Motor neuron (in vitro differentiated cells): ENCODE measurements at places on chromosomes 13 and 19.
A peak's percentile ranks its signal among the peaks of the same experiment; 100 is the strongest.

- ATAC-seq: no peak
Measured at GRCh38 chr13:110430391-110431336, 123.6 kb downstream of the COL4A2 start.

DNA sequence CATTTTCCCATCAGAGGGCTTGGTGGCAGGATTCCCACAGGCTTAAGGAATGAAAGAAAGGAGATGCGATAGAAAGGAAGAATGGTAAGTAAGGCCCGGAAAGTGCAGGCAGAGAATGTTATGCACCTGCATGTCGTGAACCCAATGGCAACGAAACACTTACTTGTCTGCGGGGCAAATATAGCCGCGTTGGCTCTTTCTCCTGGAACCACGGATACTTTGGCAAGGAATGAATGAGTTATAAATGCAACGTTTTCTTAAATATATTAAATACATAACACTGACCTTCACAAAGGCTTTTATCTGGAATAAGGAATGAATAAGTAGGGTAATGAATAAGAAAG is 192.1 kb downstream of the KATNAL1 start:
- no peak for ATAC-seq

- no peak for ATAC-seq
Measured at GRCh38 chr13:56530096-56530495, 610.6 kb upstream of the PRR20A start.

DNA sequence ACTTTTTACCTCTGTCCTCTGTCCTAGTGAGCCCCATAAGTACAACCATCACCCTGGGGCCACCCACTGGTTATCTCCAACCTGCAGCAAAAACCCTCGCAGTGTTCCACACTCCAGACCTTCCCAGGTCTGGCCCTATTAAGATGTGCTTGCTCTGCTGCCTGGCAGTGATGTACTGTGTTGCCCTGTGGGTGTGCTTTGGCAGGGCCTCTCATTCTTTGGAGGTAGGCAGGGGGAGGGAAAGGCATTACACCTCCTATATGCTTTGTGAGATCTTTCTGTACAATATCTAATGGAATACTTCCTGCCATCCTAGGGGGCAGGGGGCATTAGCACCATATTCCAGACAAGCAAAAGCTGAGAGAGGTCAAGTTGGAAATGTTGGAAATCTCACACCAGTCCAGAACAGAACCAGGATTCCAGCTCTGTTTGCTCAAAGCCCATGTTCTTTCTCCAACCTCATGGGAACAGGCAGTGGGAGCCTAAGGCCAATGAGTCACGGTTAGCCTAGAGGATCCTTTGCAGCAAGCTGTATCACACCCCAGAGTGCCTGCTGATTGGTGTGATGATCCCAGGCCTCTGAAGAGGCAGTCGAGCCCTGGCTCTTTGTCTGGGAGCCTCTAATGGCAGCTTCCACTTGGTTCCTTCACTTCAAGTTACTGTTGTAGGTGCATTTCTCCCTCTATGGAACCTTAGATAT is 59.7 kb upstream of the UBL3 start:
- no peak for ATAC-seq

- ATAC-seq: no peak
Measured at GRCh38 chr19:2514981-2515518, 39.1 kb downstream of the GADD45B start.

DNA sequence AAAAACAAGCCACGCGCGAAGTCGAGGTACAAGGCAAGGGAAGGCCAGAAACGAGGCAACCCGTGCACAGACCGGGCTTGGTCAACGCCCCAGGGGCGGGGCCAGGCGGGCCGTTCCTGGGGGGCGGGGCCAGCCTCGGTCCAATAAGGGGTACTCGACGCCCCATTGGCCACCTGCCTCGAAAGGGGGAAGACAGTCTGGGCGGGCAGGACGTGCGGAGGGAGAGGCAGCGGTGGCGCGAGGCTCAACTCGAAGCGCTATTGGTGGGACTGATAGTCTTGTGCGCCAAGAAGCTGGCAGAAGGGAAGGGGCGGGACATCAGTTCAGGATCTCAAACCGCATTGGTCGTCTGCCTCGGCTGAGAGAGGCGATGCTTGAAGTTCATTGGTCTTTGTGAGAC is at the start of gene LYPD4:
LYPD4 (minus strand) TSS at position 83 of the 400 bp plus-strand sequence. CDS start 5,398 bp downstream, outside the sequence.
- no peak for ATAC-seq

DNA sequence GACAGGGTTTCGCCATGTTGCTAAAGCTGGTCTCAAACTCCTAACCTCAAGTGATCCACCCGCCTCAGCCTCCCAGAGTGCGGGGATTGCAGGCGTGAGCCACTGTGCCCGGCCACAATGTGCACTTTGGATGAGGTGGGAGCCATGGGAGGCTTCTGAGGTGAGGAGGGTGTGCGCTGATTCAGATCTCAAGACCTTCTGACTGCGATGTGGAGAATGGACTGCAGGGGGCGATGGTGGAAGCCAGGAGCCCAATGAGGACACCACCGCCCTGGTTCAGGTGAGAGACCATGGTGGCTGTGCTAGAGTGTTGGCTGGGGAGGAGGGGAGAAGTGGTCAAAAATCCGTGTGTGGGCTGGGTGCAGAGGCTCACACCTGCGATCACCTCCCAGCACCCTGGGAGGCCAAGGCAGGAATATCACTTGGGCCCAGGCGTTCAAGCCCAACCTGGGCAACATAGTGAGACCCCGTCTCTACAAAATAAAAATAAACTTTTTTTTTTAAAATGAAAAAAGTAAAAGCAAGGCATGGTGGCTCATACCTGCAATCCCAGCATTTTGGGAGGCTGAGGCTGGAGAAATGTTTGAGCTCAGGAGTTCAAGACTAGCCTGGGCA is 5.6 kb downstream of the INAFM1 start:
- no peak for ATAC-seq

GRCh38 chr19:677201-677600 is 1.0 kb downstream of the FSTL3 start:
- ATAC-seq: peak; percentile 2
